IMR-90 (cell line): ENCODE measurements at places on chromosomes 16 and 17. TPM values are rescaled to one million over a fixed set of nuclear protein-coding genes. Genes with fewer than 3 reads are reported as not detected.

SHISA6 gene
- not detected in 2 replicates for total RNA-seq

- H3K27me3 ChIP-seq = no peaks in the 10 kb centered on the region
- H3K4me1 ChIP-seq = no peaks in the 10 kb centered on the region
- H3K27ac ChIP-seq = no peak overlapping the region
- H3K36me3 ChIP-seq = no peaks in the 10 kb centered on the region
- no peak overlapping the region for H3K4me3 ChIP-seq
- no peak for DNase-seq
Measured at GRCh38 chr16:54072237-54072636, 214.3 kb downstream of the IRX3 start.

DNA sequence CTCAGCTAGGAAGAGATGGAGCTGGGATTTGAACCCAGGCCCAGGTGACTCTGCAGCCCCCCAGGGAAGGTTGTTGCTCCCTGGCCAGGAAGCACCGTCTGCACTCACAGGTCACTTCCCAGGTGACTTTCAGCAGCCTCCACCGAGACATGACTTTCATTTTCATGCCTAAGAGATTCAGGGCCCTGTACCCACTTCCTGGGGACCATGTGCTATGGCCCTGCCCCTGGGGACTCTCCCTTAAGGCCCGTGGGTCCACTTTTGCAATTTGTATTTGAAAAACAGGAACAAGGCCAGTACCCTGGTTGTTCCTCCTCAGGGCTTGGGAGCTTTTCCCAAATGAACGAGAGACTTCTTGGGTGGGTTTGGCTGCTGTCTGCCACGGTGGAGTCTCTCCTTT lies 191.0 kb downstream of the IRF8 start:
- H3K4me3 ChIP-seq = no peak overlapping the region
- no peak overlapping the region for H3K27ac ChIP-seq
- H3K36me3 ChIP-seq = no peaks in the 10 kb centered on the region
- no peaks in the 10 kb centered on the region for H3K27me3 ChIP-seq
- no peak for DNase-seq
- H3K4me1 ChIP-seq = no peaks in the 10 kb centered on the region

DNA sequence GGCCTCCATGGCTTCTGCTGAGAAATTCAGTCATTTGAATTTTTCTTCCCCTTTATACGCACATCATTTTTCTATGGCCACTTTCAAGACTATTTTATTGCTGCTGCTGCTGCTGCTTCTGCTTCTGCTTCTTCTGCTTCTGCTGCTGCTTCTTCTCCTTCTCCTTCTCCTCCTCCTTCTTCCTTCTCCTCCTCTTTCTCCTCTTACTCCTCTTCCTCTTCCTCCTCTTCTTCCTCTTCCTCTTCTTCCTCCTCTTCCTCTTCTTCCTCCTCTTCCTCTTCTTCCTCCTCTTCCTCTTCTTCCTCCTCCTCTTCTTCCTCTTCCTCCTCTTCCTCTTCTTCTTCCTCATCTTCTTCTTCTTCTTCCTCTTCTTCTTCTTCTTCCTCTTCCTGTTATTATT lies 22.4 kb downstream of the CPD start:
- no peak overlapping the region for H3K4me3 ChIP-seq
- H3K27me3 ChIP-seq = no peaks in the 10 kb centered on the region
- H3K27ac ChIP-seq = no peak overlapping the region
- no peak for DNase-seq
- H3K4me1 ChIP-seq = no peaks in the 10 kb centered on the region

- DNase-seq = peak; percentile 77
- no peaks in the 10 kb centered on the region for H3K27me3 ChIP-seq
- peak within 1 kb of the TSS; percentile 95 for H3K27ac ChIP-seq
- peaks cover 6% of the 10 kb centered on the region for H3K4me1 ChIP-seq
- H3K36me3 ChIP-seq = peaks cover 24% of the 10 kb centered on the region
Measured at GRCh38 chr17:76726776-76727718, at the start of gene METTL23. METTL23 (plus strand) TSS chr17:76726839; CDS start chr17:76729711, 2,872 bp downstream.

GRCh38 chr17:62745806-62746205 lies 62.3 kb downstream of the MARCHF10 start:
- H3K4me1 ChIP-seq = no peaks in the 10 kb centered on the region; the same call in 1 of the 2 replicates
- no peak overlapping the region for H3K27ac ChIP-seq
- no peak overlapping the region for H3K4me3 ChIP-seq
- no peaks in the 10 kb centered on the region for H3K36me3 ChIP-seq
- no peaks in the 10 kb centered on the region for H3K27me3 ChIP-seq

DNA sequence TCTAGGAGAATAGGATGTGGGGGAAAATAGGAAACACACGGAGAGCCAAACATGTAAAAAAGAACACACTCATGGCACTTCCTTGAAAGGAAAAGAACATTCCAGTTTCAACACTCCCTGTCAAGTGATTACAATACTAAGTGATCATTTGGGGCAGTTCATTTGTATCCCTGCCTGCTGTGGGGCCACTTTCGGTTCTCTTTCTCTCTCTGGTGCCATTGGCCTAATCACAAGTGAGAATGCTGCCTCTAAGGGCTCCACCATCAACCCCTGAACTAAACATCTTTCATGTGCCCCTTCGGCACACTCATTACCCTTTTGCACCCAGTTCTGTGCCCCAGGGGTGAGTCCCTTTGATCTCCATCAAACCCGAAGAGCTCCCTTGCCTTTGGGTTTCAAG lies 197.3 kb downstream of the CEP112 start:
- no peak overlapping the region for H3K27ac ChIP-seq
- no peaks in the 10 kb centered on the region for H3K27me3 ChIP-seq
- no peak for DNase-seq
- no peaks in the 10 kb centered on the region for H3K4me1 ChIP-seq

GRCh38 chr17:20999841-21000532 lies 42.8 kb downstream of the USP22 start:
- no peak for DNase-seq
- no peaks in the 10 kb centered on the region for H3K27me3 ChIP-seq
- H3K4me3 ChIP-seq = no peak overlapping the region
